ENCODE measurements at places on chromosomes 7 and 10.

GRCh38 chr7:42115795-42116194, 121.2 kb downstream of the GLI3 start:
- DNase-seq, result no peak

GRCh38 chr10:11106621-11107374, 89.1 kb downstream of the CELF2 start:
- DNase-seq, result no peak

DNA sequence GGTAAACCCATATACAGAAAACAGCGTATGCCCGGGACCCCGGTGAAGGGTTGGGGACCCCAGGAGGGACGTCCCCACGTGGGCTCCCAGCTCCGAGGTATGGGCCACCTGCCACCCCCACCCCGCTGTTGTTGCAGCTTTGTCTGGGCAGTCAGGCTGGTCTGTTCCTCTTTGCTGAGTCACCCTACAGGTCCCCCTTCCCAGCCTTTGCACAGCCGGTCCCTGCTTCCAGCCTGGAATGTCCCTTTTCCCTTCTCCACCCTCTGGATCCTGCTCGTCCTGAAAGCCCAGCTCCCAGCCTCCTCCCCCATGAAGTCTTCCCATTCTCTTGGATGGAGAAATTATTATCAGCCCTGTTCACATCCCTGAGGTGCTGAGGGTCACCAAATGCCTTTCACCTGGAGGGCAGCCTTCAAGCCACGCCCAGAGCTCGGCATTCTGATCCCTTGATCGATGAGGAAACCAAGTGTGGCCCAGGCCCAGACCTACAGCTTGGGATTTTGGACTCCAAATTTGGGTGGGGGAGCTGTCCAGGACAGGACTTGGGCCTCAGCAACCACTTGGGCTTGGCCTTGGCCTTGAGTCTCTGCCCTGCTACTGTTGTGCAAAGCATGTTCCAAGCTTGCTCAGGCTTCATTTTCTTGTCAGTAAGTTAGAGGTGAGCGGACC, 2.6 kb downstream of the CLDN4 start:
- DNase-seq, result no peak

DNA sequence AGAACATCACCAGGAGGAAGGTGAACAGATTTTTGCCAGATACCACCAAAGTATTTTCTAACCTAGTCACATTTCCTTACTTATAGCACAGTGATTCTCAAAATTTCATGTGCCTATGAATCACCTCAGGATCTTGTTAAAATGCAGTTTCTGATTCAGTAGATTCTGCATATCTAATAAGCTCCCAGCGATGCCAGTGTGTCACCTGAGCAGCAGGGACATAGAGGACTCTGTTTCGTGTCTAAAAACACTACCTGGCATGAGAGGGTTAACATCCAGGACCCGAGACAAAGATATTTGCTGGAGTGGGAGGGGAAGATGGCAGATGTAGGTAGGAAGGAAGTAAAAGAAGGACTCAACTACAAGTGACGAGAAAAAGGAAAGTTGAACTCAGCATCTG, 252.1 kb upstream of the KMT2E start:
- no peak for DNase-seq

- DNase-seq, result no peak
Observed at GRCh38 chr10:132611986-132612385, 74.4 kb downstream of the INPP5A start.

DNA sequence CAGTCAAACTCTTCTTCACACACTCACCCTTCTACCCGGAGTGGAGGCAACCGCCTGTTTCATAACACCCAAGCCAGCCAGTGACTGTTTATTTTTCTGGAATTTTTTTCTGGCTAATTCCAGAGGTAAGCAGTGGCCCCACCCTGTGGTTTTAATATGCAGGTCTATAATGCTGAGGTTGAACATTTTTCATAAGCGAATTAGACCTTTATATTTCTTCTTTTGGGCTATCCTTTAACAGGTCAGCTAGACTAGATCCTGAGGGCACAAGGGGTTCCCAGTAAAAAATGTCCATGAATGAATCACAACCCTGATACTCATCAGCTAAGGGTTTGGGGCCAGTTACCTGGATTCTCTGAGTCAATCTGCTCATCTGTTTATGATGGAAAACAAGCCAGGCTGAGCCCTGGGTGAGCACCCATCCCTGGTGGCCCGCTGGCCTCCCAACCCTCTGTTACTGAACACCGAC, 76.2 kb downstream of the GRB10 start:
- DNase-seq, result no peak

DNA sequence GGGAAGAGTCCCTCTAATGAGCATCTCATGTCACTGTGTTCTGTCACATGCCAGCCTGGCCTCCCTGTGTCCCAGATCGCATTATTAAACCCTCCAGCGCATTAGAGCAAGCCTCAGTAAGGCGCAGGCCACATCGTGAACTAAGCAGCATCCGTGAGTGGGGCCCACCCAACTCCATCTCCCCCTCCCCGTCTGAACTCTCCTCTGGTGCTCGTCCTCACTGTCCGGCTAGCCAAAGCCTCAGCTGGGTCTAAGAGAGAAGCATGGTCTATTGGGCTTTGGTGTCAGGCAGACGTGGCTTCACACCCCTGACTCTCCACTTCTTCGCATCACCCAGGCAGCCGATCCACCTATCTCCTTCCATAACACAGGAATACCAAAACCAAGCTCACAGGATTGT, 164.7 kb upstream of the LANCL2 start:
- DNase-seq, result no peak

DNA sequence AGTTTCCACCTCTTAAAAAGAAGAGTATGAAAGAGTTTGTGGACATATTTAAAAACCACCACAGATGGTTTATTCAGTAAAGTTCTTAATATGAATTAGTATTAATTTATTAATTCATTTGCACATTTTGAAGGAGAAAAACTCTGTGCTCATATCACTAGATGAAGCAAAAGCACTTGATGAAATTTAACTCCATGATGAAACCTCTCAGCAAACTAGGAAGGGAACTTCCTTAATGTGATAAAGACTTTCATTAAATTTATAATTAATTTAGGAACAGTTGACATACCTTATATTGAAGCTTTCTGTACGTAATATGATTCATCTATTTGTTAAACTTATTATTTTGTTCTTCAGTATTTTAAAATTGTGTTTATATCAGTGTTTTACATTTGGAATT, 99.4 kb downstream of the MMRN2 start:
- DNase-seq, result no peak

GRCh38 chr7:64485623-64486022, 77.2 kb downstream of the ZNF680 start:
- DNase-seq, result no peak

- no peak for DNase-seq
Observed at GRCh38 chr7:23604296-23604640, 7.1 kb downstream of the CCDC126 start.

- DNase-seq, result no peak
Observed at GRCh38 chr10:113982769-113983168, 60.9 kb upstream of the ADRB1 start.

GRCh38 chr10:115861455-115861854, 411.6 kb downstream of the GFRA1 start:
- no peak for DNase-seq

- DNase-seq, result no peak
Observed at GRCh38 chr7:36570528-36571189, 153.6 kb downstream of the AOAH start.

DNA sequence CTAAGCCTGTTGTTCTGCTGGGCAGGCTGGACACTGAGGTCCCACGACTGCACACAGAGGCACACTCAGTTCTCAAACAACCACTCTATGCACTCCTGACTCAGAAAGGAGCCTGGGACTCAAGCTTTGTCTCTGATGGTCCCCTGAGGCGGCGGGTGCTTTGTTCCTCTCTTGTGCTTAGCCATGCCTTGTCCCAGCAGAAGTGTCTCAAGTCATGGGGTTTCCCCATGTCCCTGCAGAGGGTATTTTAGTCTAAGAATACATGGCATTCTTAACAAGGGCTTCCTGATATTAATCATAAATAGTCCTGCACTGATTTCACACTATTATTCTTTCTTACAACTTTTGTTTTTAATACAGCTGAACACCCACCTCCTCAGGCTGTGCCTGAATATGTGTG, 72.5 kb downstream of the CXCL12 start:
- DNase-seq, result no peak

DNA sequence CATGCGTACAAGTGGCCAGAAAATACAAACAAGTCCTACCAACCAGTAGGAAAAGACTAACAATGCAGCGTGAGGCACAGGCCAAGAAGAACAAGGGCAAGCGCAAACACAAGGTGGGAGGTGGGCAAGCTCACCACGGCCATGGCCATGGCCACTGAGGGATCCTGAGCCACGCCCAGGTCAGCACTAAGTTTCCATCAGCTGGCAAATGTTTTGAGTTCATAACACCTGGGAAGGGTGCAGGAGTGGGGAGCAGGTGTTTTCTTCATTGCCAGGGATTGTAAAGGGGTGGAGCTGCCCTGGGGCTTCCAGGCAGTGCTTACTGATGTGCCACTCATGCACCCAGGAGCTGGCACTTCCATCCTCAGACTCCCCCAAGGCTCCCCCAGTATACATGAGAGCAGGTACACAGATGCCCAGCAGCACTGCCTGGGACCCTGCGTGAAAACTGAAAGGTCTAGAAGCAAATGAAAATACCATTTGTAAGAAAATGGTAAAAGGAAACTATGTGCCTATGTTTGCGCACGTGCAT, 139.2 kb upstream of the RET start:
- DNase-seq, result no peak

GRCh38 chr10:3081383-3081981, 14.1 kb downstream of the PFKP start:
- no peak for DNase-seq

GRCh38 chr7:106127984-106128780, 16.1 kb upstream of the SYPL1 start:
- DNase-seq, result no peak

DNA sequence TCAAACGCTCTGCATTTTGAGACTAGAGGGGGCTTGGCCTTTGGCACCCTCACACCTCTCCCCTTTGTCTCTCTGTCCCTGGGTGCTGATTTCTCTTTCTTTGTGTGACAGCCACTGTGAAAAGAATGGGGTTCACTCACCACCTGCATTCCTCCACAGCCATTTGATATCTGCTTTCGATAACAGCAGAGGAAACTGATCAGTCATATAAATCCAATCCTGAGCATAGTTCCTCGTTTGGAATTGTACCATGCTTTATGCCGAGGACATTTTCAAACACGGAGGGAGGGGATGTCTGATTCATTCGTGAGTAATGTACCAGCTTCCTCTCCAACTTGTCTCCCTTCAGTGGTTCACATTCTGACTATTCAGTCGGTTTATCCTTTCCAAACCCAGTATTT, 15.8 kb downstream of the MET start:
- DNase-seq, result no peak

DNA sequence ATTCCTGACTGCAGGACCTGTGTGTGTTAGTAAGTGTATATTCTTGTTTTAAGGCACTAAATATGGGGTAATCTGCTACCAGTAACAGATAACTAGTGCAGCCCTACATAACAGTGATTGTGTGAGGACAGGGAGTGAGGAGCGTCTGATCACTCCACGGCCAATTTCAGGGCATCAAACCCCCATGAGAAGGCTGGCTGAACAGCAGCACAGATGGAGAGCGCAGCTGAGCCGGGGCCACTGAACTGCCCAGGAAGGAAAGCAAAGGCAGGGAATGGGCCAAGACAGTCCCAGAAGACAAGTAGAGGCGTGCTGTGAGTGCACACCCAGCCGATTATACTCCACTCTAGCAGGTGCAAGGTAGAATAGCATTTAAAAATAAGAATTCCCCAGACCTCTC, 157.1 kb upstream of the CHST15 start:
- peak; percentile 34 for DNase-seq

DNA sequence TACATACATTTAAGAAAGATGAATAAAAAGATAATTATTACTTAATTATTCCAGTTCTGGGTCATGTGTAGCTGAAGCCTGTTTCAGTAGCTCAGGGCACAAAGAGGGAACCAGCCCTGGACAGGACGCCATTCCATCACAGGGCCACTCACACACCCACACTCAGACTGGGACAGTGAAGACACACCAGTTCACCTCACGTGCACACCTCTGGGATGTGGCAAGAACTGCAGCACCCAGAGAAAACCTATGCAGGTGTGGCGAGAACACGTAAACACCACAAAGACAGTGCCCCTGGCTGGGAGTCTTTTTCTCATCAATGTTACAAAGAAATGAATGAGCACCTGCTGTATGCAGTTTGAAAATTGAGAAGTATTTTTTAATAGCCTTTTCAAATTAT, 1.6 kb upstream of the IDI1 start:
- DNase-seq, result no peak

DNA sequence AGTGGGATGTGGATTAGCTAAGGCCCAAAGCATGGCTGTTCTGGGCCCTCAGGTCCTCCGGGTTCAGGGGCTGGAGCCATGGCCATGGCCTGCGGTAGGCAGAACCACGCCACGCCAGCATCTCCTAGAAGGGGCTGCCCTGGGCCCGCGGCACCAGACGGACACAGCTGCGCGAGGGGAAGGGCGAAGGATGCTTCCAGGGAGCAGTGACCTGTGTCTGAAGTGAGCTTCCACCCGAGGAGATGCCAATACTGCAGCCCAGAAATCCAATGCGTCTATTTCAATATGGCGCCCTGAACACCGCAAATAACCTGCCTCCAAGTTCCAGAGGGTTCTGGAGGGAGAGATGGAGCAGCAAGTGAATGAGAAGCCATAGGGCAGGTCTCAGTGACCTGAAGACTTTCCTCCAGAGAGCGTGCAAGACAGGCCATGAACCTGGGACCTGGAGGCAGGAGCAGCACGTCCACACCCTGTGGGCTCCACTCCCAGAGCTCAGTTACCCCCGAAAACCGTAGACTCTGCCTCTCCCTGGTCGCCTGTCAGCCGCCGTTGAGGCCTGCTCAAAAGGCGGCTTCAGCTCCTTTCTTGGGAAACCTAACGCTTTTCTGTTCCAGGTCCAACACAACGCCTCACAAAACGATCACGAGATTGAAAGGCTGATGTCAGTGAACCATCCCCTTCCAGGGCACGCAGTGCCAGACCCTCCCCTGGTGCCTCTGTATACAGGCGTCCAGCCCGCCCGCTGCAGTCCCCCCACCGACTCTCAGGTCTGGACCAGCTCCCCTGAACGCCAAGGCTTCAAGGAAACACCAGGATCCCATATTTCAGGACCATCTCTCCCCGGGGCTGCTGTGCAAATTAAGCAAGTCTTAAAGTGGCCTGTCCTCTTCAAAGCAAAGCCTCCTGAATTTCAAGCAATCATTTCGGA, 37.4 kb downstream of the AMZ1 start:
- no peak for DNase-seq

GRCh38 chr7:154929006-154929726, 73.8 kb downstream of the PAXIP1 start:
- DNase-seq, result no peak

GRCh38 chr10:78596556-78596955, 472.2 kb upstream of the ZMIZ1 start:
- DNase-seq, result no peak

- no peak for DNase-seq
Observed at GRCh38 chr7:107918948-107919347, 28.0 kb downstream of the DLD start.

Data from NCI-H1105 (cell line).